ENCODE measurements at places on chromosomes 13 and 19.

DNA sequence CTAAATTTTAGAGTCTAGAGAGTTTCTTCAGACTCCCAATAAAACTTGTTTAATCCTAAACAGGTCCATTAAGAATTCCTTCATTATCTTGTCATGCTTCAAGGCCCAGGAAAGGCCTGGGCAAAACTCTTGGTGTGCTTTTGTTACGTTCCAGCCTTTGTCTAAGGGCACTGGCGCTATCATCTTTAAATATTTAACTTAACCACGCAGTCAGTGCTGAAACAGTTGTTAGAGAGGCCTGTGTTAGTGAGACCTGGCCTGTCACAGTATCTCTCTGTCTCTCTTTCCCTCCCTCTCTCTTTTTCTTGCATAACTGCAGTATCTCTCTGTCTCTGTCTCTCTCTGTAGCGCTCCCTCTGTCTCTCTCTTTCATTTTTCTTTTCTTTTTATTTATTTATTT, 8.2 kb upstream of the OR1M1 start:
- DNase-seq = no peak

DNA sequence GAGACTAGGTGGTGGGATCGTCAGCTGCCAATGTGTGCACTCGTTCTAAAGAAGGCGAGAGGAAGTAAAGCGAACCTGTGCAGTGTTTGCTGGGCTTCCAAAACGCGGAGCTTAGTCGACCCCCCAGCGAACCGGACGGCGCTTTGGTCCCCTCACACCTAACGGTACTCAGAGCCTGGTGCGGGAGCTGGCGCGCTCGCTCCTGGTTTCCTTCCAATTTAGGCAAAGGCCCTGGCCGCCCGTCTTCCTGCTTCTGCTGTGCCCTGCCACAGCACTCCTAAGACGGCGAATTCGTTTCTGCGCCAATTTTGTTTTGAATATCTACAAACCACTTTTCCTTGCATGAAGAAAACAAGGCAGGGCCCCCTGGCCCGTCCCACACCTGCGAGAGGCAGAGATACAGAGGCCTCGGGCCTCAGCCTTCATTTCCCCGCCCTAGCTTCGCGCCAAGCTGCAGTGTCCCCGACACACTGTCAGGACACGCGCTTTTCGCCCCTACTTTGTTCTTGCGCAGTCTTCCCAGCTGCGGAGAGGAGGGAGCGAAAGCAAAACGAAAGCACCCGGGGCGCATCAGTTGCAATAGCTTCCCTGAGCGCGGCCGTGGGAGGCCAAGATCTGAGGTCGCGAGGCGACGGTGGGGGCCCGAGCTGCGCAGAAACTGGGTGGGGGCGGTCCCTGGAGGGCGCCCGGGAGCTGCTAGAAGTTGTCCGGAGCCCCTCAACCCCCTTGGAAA, 111.9 kb downstream of the KCNRG start:
- DNase-seq = peak; percentile 91

GRCh38 chr19:22595918-22596341, 38.2 kb upstream of the ZNF492 start:
- DNase-seq = no peak

GRCh38 chr13:113080901-113081521, 24.6 kb upstream of the F7 start:
- peak; percentile 67 for DNase-seq

DNA sequence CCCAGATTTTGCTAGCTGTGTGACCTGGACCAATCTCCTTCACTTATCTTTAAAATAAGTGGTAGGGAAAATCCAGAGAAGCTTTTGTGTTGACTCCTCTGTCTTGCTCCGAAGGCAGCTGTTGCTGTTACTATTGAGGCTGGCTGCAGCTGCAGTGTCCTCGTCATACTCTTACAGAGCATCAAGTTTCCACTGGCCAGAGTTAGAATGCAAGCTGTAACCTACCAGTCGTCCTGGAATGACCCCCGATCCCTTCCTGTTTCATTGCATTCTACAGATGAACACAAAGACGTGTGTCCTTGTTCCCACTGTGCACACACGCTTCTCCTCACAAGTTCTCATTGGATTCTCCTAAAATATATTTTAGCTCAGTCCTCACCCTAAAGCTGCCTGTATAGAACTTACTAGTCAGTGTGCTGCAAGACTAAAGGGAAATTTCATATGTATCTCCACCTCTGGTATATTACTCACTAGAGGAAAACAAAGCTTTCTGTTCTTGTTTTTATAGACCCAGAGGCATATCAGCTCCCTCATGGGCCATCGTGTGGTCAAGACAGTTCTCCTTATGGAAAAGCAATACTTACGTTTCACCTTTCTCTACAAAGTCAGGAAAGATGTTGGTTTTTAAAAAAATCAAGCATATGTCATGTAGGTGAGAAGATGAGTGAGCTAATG, 589.8 kb downstream of the LMO7 start:
- DNase-seq = no peak

DNA sequence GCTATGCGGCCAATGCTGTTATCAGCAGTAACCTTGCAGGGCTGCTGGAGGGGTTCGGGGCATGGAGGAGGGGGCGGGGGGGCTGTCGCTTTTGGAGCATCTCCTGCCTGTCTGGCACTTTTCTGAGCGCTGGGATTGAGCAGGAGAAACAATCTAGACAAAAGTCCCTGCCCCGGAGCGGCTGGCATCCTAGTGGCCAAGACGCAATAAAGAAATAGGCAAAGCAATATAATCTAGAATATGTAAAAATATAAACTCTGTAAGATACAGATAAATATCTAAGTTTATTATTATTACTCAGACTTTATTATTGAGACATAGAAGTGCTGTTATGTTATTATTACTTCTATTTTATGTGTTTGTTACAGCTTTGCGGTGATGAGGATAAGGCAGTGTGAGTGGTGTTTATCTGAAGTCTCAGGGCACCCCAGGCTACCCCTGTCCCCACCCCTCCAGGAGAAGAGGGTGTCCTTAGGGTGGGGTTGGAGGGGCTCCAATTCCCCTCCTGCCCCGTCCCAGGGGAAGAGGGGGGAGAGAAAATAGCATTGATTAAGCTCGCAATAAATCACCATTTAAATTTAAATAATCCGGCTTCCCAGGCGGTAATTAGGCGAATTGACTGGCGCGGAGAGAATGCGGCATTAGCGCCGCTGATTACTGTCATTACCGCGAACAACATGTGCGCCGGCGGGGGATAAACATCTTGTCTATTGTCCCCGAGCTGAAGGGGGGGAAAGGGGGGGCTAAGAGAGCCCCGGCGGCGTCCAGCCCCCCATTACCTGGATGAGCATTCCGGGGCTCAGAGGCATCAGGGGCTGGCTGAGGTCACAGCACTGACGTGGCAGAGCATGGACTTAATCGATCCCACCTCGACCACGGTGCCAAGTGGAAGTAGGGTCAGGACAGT, 3.2 kb downstream of the NPAS1 start:
- DNase-seq = peak; percentile 51

GRCh38 chr19:35109395-35110112, 6.1 kb upstream of the FXYD3 start:
- no peak for DNase-seq
